ENCODE measurements at places on chromosomes 13 and 19.

GRCh38 chr19:42514449-42514848, 13.8 kb downstream of the CEACAM1 start:
- no peak for DNase-seq

GRCh38 chr19:28948566-28948965, 264.4 kb downstream of the UQCRFS1 start:
- no peak for DNase-seq

DNA sequence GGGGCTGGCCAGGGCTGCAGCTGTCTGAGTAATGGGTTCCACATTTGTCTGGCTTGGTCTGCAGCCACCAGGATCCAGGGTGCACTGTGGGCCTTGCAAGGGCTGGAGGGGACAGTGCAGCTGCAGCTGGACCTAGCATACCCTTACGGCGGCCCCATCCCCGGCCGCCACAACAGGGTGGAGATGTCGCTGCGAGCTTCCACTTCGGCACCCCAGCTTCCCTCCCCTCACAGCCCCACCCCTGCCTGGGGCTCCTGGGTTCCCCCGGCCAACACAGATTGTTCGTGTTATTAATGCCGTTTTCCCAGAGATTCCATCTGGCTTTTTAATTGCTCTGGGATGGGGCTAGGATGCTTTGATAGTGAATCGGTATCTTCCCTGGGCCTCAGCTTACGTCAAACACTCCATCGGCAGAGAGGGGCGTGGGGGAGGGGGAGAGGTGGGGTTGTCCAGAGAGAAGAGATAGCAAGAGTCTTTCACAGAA, 5.8 kb downstream of the CEBPA start:
- no peak for DNase-seq

- no peak for DNase-seq
Observed at GRCh38 chr13:74187564-74187963, 53.4 kb upstream of the KLF12 start.
